ENCODE measurements at places on chromosomes 6 and 20.

- DNase-seq = no peak
These were observed 86.2 kb upstream of the NFATC2 start for GRCh38 chr20:51628533-51629398.

DNA sequence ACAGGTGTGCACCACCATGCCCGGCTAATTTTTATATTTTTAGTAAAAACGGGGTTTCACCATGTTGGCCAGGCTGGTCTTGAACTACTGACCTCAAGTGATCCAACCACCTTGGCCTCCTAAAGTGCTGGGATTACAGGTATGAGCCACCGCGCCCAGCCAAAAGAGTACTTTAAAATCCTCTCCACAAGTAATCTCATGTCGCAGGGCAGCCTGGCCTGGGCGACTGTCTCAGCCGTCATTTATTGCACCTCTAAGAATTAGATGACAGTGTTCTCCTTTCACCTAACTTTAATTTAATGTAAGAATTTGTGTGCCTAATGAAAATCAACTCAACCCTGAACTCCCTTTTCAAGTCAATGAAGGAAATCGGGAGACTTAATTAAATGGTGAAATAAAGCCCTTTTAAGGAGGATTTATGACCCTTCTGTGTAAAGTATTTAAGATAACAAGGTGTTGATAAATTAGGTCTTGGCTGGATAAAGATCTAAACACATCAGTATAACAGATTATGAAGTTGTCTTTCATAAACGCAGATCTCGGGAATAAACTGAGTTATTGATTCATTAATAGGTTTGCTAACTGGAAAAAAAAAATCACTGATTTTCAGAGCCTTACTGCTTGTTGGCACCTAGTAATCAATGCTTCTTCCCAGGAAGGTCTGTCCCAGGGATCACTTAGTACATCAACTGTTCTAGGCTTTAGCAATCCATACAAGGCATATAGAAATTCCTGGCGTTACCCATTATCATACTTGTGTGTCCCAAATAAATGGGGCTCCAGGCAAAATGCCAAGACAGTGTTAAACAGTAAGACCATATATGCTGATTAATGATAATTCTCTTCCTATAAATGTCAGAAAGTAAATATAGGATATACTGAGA lies 209.3 kb downstream of the GMDS start:
- no peak for DNase-seq

DNA sequence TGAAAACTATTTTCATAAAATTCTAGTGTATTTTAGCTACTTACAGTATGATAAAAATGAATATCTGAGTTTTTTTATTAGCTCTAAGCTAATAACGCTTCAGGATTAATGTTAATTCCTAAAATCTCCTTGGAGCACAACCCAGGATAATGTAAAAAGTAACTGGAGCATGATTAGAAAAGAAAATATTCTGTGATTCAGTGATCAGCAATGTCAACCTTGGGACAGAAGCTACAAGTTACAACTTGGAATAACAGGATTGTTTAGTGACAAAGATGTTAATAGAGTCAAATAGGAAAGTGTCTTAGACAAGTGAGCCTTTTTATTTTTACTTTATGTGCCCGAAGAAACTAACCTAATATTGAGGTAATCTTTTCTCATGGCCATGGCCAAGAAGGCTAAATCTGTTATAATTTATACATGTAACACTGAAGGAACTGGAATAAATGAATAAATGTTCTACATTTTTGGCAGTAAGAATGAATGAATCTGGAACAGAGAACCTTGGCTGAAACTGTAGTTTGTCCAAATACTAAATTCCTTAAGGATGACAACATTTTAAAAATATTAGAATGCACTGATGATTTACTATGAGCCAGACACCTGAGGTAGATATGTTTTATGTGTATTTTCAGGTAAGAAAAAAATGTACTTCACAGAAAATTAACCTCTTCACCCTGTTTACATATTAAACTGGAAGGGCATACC lies 994.0 kb downstream of the GRIK2 start:
- DNase-seq = no peak

DNA sequence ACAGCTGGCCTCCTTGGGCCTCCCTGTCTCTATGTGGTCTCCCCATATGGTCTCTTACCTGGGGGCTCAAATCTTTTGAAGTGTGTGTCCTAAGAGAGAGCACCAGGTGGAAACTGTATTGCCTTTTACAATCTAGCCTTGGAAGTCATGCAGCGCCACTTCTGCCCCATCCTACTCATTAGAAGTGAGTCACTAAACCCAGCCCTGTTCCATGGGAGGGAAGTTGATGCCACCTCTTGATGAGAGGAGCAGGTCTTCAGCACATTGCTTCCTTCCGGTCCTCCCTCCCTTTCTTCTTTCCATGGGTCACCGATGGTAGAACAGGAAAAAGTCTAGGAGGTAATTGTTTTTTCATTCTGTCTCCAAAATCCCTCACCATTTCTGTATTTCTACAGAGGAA lies 156.3 kb downstream of the FOXA2 start:
- DNase-seq = no peak

GRCh38 chr6:116764961-116765841 lies at the start of gene FAM162B:
Gene FAM162B, minus strand, starts transcription at chr6:116765719. Its CDS starts 143 bp downstream, at chr6:116765576.
- DNase-seq = peak; percentile 27

GRCh38 chr6:123415844-123416468 lies 220.8 kb downstream of the TRDN start:
- DNase-seq = no peak

- DNase-seq = no peak
These were observed 60.1 kb downstream of the MMS22L start for GRCh38 chr6:97222903-97223302.

GRCh38 chr6:154683756-154684523 lies 49.3 kb upstream of the SCAF8 start:
- no peak for DNase-seq

DNA sequence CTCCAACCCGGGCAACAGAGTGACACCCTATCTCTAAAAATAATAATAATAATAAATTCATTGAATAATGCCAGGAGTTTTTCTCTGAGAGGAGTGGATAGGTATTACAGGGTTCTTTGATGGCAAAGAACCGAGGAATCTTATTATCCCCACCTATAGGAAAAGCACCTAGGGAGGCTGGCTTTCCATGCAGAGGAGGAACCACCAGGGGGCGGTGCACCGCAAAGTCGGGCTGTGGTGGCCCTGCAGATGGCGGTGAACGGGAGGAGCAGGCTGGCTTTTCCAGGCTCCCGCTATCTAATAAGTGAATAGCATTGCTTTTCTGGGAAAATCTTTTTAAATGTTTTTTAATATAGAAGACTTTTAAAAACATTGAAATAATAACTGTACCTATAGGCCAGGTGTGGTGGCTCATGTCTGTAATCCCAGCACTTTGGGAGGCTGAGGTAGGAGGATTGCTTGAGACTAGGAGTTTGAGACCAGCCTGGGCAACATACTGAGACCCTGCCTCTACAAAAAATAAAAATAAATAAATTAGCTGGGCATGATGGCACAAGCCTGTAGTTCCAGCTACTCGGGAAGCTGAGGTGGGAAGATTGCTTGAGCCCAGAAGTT lies 864.2 kb downstream of the KIF16B start:
- no peak for DNase-seq

DNA sequence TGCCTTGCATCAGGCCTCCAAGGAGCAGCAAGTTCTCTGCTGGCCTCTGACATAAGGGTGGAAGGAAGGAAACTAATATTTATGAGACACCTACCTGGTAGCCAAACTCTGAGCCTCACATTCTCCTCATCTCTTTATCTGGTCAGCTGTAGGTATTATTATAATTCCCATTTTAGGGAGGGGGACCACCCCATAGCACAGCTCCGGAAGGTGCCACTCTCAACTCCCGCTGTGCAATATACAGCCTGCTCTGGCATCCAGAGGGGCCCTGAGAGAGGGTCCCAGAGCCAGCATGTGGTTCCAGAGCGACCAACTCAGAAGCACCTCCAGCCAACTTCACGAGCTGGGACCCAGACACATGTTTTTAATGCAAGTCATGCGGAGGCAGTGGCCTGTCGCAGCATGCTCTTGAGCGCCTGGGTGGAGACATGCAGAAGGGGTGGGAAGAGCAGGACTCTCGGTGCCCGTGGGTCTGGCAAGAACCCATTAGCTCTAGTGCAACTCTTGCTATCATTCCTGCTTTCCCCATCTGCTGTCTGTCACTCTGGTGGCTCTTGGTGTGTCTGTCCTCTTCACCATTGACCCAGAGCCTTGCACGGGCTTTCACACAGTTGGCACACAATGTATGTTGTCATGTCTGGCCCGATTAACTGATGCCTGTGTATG lies 15.0 kb upstream of the MYMX start:
- DNase-seq = no peak

- DNase-seq = no peak
These were observed 191.9 kb downstream of the MOXD1 start for GRCh38 chr6:132209351-132209750.

DNA sequence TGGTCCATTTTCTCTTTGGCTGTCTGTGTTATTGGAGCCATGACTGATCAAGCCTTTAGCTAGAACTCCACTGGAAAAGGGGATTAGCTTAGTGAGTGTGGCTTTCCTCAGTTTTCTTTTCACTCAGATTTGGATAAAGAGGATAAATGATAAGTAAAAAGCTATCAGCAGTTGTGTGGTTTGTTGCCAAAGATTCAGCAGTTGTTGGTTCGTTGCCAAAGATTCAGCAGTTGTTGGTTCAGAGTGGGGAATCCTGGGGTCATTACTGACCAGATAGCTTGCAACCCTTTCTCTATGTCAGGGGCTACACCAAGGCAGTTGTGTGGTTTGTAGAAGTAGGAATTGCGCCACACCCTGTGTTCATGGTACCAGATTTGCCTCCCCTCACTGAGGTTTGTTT lies 107.7 kb upstream of the SCP2D1 start:
- no peak for DNase-seq

DNA sequence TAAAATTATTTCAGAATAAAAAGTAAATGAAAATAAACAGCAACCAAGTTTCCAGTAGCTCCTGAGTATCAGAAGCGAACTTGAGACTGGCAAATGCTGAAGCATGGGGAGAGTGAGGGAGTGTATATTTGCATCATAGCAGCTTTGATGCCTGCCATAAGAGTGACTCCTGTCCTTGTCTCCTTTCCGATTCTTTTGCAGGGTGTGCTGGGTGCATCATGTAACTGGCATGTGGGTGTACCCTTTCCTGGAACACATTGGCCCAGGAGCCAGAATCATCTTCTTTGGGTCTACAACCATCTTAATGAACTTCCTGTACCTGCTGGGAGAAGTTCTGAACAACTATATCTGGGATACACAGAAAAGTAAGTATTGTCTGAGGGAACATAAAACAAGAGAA lies 117.4 kb downstream of the ADAT2 start:
- no peak for DNase-seq

DNA sequence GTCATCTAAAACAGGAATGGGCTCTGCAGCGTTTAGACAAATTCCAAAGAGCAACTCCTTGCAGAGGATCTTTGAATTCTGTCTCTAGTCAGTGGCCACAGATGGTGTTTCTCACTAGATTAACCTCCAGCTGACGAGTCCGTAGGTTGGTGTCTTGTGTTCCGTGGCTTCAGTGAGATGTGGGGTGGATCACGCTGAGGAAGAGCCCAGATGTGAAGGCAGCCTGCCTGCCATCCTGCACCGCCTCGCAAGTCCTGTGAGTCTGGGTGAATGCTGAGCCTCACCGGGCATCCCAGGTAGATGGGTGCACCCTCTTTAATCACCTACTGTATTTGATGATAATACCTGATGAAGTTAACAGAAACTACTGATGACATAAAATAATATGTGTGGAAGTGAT lies 70.4 kb downstream of the THBS2 start:
- DNase-seq = no peak

DNA sequence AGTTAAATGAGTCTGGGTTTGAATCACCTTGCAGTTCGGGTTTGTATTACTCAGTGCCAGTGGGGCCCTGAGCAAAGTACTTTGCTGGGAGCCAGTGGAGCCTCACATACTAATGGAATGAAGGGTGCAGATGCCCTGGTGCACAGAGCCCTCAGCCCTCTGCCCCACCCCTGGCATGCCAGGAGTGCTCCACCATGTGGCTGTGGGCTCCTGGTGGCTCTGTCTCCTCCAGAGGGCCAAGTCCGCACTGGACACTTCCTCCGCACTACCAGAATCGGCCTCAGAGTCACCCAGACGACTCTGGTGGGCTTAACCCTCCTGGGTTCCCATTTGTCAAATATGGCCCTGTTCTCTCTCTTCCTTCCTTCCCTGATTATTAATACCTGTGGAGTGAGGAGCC lies 94.0 kb downstream of the STK35 start:
- DNase-seq = no peak

DNA sequence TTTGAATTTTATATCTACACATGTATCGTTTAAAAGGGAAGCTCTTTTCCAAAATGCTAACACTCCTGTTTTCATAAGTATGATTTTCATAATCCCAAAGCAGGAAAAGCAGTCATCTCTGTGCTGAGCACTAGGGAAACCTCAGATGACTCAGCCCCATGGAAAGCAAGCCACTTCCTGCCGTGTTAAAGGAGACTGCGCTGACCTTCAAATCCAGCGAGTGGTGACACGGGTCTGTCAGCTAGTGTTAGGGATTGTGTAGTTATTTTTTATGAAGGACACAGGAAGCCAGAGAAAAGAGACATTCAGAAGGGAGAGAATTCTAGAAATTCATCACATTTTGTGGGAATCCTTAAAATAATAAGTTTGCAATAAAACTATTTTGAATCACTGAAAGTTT lies 57.0 kb upstream of the CD93 start:
- DNase-seq = no peak

GRCh38 chr20:62616728-62617621 lies 25.3 kb upstream of the SLCO4A1 start:
- peak; percentile 94 for DNase-seq

DNA sequence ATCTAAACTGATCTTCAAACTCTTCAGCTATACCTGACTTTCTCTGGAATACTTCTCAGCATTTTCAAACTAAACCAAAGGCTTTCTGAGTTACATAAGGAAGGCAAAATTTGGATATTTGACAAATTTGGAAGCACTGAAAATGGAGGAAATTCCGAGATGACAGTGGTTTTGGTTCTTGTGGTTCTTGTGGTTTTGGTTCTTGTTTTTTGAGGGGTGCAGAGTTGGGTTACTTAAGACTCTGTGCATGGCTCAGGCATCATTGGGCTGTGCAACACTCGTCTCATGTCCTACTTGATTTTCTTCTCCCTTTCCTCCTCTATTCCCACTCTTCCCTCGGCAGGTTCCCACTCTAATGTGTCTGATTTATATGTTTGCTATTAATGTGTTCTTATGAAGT lies 78.0 kb downstream of the SLC22A3 start:
- no peak for DNase-seq

GRCh38 chr20:10324198-10324847 lies 105.7 kb downstream of the SNAP25 start:
- DNase-seq = no peak

- no peak for DNase-seq
These were observed 120.8 kb upstream of the MTHFD1L start for GRCh38 chr6:150744522-150745260.

GRCh38 chr20:24488064-24488799 lies 18.8 kb downstream of the SYNDIG1 start:
- DNase-seq = no peak

DNA sequence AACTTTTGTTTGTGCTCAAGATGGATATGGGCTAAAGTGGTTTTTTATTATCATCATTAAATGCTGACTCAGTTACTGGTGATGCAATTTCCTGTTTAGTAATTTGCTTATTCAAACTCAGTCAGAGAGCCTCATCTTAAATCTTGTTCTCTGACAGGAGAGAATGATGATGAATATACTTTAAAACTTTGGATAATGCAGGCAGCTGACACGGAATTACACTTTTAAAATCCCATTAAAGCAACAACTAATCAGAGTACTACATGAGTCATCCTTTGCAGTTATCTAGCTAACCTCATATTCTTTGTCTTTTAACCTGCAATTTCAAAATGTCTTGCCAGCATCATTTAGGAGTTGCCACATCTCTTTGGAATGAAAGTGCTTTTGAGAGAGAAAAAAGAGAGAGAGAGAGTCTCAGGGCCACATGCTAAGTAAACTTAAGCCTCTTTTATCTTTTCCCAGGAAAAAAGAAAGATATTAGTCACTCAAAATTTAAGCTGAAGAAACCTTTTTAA lies 9.2 kb upstream of the C6orf141 start:
- DNase-seq = no peak

Data from D721Med (cell line).